Peyer's patch (tissue), 4 donors: ENCODE measurements at places on chromosomes 5 and 9. TPM values are rescaled to one million over a fixed set of nuclear protein-coding genes. Genes with fewer than 3 reads are reported as not detected.
A peak's percentile ranks its signal among the peaks of the same experiment; 100 is the strongest.

DNA sequence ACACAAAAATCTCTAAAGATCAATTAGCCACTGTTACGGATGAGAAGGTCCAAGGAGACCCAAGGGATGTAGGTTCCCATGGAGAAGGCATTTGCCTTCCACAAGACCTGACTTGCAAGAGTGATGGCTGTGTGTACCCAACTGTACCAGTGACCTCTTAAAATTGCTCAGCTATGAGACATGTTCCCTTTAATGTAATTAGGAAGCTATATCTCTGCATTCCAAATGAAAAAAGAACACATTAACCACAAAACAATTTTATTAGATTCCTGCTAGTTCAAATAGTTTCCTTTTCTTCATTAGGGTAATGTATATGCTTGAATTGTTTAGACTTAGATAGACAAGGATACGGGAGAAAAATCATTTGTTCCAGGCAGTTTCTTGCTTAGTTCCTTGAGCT, 3.3 kb downstream of the OR2Y1 start:
- no peak for DNase-seq

DNA sequence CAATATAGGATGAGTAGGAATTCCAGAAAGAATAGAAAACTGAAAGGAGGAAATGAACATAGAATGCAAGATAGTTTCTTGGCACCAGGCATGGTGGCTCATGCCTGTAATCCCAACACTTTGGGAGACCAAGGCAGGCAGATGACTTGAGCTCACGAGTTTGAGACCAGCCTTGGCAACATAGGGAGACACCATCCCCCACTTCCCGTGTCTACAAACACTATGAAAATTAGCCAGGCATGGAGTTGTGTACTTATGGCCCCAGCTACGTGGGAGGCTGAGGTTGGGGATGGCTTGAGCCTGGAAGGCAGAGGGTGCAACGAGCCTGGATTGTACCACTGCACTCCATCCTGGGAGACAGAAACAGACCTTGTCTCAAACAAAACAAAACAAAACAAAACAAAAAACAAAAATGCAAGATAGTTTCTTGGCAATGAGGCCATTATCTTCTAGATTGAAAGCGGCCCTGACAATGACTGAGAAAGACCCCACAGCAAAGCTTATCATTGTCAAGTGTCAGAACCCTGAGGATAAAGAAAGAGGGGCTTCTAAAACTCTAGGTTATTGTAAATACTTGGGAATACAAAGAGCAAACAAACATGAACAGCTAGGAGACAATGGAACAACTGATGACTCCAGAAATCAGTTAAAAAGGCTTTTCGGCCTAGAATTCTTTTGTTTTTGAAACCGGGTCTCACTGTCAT, 9.2 kb downstream of the SQSTM1 start:
- no peak for DNase-seq

- DNase-seq = peak; percentile 51
These were observed 110.3 kb upstream of the IQGAP2 start for GRCh38 chr5:76292620-76293322.

DNA sequence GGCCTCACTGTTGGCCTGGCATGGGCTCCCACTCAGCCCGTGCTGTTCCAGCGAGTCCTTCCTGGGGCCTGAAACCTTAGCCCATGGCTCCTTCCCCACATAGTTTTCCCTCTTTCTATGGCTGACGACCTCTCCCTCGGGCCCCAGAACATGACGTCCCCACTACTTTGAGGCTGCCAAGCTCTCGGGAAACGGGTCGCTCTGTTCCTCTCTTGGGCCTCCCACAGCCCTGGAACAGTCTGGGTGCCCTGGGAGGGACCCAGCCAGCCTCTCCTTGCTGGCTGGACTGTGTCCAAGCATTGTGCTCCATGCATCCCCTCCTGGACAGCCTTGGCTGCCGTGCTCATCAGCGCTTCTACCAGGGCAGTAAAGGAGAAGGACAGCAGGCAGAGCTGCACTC, 118.3 kb downstream of the SYK start:
- DNase-seq = no peak

DNA sequence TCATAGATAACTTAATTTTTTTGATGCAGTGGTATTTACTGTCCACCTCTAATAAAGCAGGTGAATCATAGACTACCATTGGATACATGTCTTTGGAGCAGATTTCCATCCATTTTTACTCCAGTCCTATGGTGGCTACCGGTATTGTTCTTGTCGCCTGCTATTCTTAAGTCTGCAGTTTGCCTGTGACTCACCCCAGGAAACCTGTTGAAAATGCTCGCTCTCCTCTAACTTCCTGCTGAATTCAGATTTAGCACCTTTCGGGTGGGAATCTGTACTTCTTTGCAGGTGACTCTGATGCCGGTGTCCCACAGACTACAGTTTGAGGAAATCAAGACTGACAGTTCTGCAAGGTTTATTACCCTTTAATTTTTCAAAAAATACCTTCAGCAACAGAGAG, 58.8 kb upstream of the DHFR start:
- no peak for DNase-seq

DNA sequence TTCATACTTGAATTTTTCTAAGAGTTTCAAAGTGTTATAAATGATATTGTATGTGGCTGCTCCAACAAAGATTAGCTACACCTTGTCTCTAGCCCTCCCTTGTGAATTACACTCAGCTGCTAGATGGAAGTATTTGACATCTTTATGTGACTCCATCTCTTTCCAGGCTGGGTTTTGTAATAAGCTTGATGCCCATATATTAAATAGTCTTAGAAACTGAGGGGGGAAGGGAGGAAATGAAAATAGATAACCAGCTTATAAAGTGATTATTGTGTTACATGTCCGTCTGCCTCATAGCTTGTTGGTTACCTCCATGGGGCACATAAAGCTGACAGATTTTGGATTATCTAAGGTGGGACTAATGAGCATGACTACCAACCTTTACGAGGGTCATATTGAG, 63.4 kb downstream of the CD180 start:
- no peak for DNase-seq

- DNase-seq = peak; percentile 80
These were observed 130.9 kb downstream of the PALM2AKAP2 start for GRCh38 chr9:109910671-109911518.

DNA sequence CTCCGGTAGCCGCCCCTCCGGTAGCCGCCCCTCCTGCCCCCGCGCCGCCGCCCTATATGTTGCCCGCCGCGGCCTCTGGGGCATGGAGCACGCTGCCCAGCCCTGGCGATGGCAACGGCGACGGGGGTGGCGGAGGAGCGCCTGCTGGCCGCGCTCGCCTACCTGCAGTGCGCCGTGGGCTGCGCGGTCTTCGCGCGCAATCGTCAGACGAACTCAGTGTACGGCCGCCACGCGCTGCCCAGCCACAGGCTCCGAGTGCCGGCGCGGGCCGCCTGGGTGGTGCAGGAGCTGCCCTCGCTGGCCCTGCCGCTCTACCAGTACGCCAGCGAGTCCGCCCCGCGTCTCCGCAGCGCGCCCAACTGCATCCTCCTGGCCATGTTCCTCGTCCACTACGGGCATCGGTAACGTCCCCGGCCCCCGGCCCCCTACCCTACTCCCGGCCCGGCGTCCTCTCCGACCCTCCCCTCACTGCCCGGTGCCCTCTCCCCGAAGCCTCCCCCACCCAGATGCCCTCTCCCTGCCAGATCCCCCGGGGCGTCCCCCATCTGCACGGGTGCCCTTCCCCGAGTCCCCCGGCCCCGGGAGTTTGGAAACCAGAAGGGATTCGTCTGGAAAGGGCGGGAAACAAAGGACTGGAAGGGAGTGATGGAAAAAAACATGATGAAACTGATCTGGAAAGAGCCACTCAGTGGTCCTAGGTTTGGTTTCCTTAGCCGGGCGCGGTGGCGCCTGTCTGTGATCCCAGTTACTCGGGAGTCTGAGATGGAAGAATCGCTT, 417 bp downstream of the SRD5A1 start:
- DNase-seq = no peak

GRCh38 chr5:116271446-116272025, 186.7 kb downstream of the COMMD10 start:
- DNase-seq = no peak

GRCh38 chr5:167248257-167248656, 1043.2 kb upstream of the WWC1 start:
- DNase-seq = no peak

GRCh38 chr5:58927181-58927580, 344.3 kb downstream of the RAB3C start:
- DNase-seq = no peak

DNA sequence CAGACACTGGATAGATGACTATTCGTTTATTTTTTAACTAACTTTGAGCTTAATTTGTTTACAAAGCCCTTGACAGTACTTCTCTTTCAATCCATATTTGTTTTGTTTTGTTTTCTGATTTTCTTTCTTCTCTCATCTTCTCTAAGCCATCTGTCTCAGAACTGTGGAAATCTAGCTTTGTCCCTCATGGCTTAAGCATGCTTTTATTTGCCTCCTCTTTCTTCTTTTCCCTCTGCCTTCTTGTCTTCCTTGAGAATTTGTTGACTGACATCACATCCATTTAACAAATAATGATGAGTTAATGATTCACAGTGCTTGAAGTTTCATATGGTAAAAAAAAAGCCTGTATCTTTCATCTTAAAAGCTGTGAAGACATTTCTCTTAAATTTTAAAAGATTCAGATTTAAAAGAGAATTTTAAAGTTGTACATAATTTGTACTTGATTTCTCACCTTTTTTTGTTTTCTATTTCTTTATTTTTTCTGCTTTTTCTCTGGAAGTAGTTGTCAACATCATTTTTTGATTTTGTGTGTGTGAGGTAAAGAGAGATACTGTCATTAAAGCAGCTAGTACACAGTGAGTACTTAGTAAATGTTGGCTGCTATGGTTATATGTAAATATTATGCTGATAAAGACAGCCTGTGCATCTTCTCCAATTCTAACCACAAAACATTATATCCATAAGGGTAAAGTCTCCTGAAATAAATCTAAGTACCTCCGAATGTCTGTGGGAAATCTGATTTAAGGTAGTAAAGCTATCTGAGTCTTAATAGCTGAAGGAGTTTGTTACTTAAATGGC, 13.9 kb upstream of the SGCD start:
- DNase-seq = no peak

GRCh38 chr9:134943836-134944235, 26.1 kb upstream of the FCN1 start:
- DNase-seq = no peak

DNA sequence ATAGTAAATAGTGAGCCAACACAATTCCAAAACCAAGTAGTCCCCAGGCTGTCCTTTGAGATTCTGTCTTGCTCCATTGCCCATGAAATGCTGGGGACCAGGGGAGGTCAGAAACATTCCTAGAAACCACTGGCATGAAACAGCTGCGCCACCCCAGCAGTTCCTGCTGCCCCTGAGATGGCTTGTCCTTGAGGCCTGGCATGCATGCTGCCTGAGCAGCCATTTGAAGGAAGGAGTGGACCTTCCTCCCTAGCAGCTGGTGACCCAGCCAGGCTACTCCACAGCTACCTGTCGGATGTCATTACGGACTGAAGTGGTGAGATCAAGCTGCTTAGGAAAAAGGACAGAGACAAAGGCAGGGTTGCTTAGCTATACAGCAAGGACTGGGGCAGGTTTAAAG, 260.6 kb downstream of the DENND1A start:
- DNase-seq = no peak

DNA sequence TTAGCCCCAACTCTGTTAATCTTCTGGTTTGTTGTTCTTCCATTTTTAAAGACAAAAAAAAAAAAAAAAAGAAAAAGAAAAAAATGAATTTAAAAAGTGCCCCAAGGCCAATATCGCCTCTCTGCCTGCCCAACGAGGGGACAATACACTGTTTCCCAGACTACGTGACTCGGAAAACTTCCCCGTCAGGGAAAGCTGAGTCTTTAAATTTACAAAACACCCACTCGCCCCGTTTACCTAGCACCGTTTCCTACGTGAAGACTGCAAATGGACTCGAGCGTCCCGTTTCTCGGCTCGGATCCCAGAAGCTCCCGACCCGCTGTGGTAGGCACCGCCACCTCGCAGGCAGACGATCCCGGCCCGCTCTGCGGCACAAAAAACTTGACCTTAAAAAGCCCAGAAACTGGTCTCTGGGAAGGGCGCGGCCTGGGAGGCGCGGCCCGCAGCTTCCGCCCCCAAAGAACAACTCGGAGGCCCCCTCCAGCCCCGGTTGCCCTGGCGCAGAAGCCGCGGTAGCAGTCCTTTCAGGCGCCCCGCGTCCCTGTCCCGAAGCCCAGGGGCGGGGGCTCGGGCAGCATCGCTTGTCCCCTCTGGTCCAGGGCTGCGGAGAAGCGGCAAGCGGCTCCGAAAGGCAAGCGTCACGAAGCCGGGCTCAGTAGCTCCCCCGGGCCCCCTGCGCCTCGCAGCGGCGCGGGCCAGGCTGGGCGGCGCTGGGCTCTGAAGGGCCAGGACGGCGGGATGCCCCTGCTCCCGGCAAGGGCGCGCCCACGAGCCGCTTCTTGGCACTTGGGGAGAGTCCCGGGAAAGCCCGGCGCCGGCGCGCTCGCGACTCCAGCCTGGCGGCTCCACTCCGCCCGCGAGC, at the start of gene GCNT4:
Gene GCNT4, minus strand, starts transcription at position 367 of the 862 bp plus-strand sequence. CDS start 22,521 bp downstream, outside the sequence.
- DNase-seq = peak; percentile 72

DNA sequence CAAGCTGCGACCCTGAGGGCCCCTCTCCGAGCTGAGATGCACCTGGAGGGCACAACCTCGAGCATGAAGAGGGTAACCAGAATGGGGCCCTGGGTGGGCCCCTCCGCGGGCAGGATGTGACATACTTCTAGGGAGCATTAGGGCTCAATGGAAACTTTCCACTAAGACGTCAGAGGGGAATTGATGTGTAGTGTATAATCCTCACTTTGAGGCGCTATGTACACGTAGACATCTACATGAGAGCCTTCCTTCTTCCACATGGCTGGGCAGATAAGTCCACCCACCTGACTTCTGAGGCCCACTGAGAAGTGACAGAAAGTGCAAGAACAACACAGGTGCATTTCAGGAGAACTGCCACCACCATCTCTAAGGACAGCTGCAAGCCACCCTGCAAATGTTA, 61.0 kb downstream of the DAP start:
- DNase-seq = no peak

- no peak for DNase-seq
These were observed 203.7 kb downstream of the COMMD10 start for GRCh38 chr5:116288524-116288923.

DNA sequence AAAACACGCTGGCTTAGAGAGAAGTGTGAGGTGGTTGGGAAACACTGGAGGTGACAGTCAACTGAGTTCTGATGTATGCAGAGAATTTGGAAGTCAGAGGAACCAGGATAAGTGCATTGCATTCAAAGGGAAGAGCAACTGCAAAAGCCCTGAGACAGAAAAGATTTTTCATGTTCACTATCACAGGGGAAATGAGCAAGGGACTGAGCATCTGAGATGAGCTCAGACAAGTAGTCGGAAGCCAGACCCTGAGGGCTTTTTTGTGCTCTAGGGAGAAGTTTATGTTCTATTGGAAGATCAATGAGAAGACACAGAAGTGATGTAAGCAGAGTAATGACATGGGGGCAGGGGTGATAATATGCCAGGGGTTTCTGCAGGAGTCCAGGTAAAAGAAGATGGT, 97.5 kb downstream of the HTR4 start:
- no peak for DNase-seq

The C9orf72 gene
- 16.5 TPM for total RNA-seq

The FBXO10 gene
- 12.4 TPM for total RNA-seq

The CHD1 gene
- total RNA-seq = 43.5 TPM

The PTGS1 gene
- 11.7 TPM for total RNA-seq

The PCDHA9 gene
- total RNA-seq = not detected

The PHAX gene
- total RNA-seq = 25.6 TPM

The MARCOL gene
- total RNA-seq = not detected

The ADRA1B gene
- total RNA-seq = 1.7 TPM

The LAMC3 gene
- total RNA-seq = 3.9 TPM

The PTBP3 gene
- 76.0 TPM for total RNA-seq

The DRD1 gene
- not detected for total RNA-seq

The GPR107 gene
- 29.0 TPM for total RNA-seq

The IL31RA gene
- not detected for total RNA-seq

The HAVCR1 gene
- not detected for total RNA-seq

The OGN gene
- total RNA-seq = 2.6 TPM

The PRELID1 gene
- total RNA-seq = 55.3 TPM

The KLHL3 gene
- 9.5 TPM for total RNA-seq
